ENCODE measurements at places on chromosomes 3 and 15. TPM values are rescaled to one million over a fixed set of nuclear protein-coding genes. Genes with fewer than 3 reads are reported as not detected.

- peaks cover 52% of the 10 kb centered on the region for H3K4me1 ChIP-seq
- no peaks in the 10 kb centered on the region for H3K27me3 ChIP-seq
- no peak for DNase-seq
- H3K36me3 ChIP-seq: no peaks in the 10 kb centered on the region
- H3K4me3 ChIP-seq: no peak overlapping the region
Observed at GRCh38 chr15:90062973-90063769, 39.1 kb downstream of the IDH2 start.

DNA sequence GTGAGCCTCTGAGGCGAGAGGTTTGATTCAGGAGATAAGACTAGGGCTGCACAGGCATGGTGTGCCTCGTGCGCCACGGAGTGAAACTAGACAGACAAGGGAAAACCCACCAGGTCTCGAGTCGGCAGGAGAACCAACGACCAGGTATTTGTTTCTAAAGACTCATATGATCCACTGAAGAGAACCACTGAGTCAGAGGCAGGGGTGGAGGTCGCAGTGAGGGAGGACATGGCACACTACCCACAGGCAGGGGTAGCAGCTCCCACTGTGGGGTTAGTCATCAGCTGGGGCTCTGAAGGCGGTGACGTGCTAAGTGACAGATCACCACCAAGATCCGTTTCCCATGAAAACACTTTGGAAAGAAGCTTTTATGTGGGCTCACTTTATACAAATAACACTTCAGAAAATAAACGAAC, 45.7 kb downstream of the CHSY1 start:
- no peak for DNase-seq
- peaks cover 3% of the 10 kb centered on the region for H3K4me1 ChIP-seq
- no peaks in the 10 kb centered on the region for H3K27me3 ChIP-seq
- H3K36me3 ChIP-seq: no peaks in the 10 kb centered on the region
- H3K27ac ChIP-seq: no peak overlapping the region

- H3K4me1 ChIP-seq: no peaks in the 10 kb centered on the region
- H3K27ac ChIP-seq: no peak overlapping the region
- no peak overlapping the region for H3K4me3 ChIP-seq
- no peaks in the 10 kb centered on the region for H3K36me3 ChIP-seq
Observed at GRCh38 chr15:88890495-88890894, 4.8 kb downstream of the HAPLN3 start.

DNA sequence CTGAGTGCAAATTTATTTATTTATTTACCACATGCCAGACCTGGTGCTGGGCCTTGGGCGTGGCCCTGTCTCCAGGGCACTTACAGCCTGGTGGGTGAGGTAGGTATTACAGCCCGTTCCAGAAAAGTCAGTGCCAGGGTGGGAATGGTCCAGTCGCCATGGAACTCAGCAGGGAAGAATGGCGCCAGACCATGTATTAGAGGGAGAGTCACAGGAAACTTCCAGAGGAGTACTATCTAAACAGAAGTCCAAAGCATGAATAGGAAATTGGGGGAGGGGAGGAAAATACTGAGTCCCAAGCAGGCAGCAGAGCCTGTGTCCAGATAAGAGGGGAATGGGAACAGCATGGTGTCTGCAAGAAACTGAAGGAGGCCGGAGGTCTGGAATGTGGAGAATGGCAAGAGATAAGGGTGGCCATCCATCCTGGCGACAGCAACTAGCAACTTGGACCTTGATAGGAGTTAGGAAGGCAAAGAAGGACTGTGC, 27.0 kb downstream of the SH3BP5 start:
- H3K27me3 ChIP-seq: no peaks in the 10 kb centered on the region
- H3K4me1 ChIP-seq: peaks cover 60% of the 10 kb centered on the region
- no peak overlapping the region for H3K4me3 ChIP-seq
- DNase-seq: peak; percentile 94

DNA sequence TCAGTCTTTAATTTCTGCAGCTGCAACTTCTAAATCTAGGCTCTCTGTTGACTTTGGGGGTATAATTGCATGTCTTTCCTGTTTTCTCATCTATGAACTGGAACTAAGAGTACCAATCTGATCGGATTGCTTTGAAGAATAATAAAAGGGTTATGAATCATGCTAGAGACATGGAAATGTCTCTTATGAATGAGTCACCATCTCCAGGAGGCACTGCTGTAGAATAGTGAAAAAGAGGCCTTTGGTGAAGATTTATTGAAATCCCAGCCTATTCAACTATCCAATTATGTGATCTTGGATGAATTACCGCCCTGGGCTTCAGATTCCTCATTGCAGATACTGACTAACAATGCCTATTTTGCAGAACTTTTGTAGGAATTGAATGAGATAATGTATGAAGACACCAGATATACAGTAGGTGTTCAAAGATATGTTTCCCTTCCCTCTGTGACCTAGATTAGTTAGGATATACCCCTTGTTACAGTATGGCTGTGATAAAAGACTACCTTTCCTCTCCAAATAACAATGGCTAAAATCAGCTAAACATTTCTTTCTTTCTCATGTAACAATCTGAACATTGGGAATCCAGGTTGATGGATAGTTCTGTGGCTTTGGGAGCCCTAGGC, 11.5 kb upstream of the CMTM8 start:
- DNase-seq: no peak
- no peak overlapping the region for H3K4me3 ChIP-seq
- no peaks in the 10 kb centered on the region for H3K4me1 ChIP-seq
- no peak overlapping the region for H3K27ac ChIP-seq

GRCh38 chr15:52746162-52746757, 43.9 kb downstream of the ONECUT1 start:
- no peaks in the 10 kb centered on the region for H3K36me3 ChIP-seq
- no peaks in the 10 kb centered on the region for H3K4me1 ChIP-seq
- no peak overlapping the region for H3K4me3 ChIP-seq
- DNase-seq: no peak

- no peaks in the 10 kb centered on the region for H3K27me3 ChIP-seq
- H3K4me1 ChIP-seq: peaks cover 5% of the 10 kb centered on the region
- H3K27ac ChIP-seq: no peak overlapping the region
- H3K36me3 ChIP-seq: no peaks in the 10 kb centered on the region
- no peak overlapping the region for H3K4me3 ChIP-seq
Observed at GRCh38 chr15:67010898-67011616, 54.3 kb upstream of the SMAD3 start.

- H3K27me3 ChIP-seq: no peaks in the 10 kb centered on the region
- peaks cover 12% of the 10 kb centered on the region for H3K4me1 ChIP-seq
- H3K4me3 ChIP-seq: no peak overlapping the region
Observed at GRCh38 chr3:101784855-101785613, 6.0 kb downstream of the NXPE3 start.

DNA sequence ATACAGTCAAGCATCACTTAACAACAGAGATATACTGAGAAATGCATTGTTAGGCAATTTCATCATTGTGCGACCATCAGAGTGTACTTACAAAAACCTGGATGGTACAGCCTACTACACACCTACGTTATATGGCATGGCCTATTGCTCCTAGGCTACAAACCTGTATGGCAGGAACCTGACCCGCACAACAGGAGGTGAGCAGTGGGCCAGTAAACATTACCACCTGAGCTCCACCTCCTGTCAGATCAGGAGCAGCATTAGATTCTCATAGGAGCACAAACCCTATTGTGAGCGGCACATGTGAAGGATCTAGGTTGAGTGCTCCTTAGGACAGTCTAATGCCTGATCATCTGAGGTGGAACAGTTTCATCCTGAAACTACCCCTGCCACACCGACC, 89.7 kb downstream of the SCAPER start:
- no peak for DNase-seq
- no peaks in the 10 kb centered on the region for H3K4me1 ChIP-seq
- H3K27me3 ChIP-seq: no peaks in the 10 kb centered on the region
- H3K27ac ChIP-seq: no peak overlapping the region
- no peaks in the 10 kb centered on the region for H3K36me3 ChIP-seq
- no peak overlapping the region for H3K4me3 ChIP-seq

DNA sequence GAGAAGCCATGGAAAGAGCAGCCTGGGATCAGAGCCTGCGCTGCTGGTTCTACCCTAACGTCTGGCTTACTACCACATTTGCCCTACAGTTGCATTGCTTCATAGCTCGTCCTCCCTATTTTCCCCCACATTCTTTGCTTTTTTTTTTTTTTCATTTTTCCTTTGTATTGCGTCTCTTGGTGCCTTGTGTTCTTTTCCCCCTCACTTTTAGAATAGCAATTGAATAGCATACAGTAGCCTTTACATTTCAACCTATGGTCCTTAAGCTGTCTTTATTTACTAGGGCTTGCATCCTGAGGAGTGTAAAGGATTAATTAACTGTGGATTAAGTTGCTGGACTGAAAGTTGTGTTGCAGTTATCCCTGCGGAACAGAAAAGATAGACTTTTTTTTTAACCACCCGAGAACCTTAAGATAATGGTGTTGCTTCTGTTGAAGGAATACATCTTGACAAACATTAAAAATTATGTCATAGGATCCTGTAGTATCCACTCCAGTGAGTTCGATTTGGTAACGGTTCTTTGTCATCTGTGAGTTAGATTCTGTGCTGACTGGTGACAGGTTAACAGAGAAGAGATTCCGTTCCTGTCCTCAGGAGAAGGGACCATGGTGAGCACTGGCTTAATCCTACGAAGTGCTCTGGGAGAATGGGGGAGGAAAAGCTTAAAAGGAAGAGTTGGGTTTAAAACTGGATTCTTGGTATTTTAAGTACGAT, 417.4 kb upstream of the NAALADL2 start:
- peak overlapping the region; percentile 76 for H3K27ac ChIP-seq
- H3K36me3 ChIP-seq: no peaks in the 10 kb centered on the region
- H3K27me3 ChIP-seq: no peaks in the 10 kb centered on the region
- peak overlapping the region; percentile 63 for H3K4me3 ChIP-seq

DNA sequence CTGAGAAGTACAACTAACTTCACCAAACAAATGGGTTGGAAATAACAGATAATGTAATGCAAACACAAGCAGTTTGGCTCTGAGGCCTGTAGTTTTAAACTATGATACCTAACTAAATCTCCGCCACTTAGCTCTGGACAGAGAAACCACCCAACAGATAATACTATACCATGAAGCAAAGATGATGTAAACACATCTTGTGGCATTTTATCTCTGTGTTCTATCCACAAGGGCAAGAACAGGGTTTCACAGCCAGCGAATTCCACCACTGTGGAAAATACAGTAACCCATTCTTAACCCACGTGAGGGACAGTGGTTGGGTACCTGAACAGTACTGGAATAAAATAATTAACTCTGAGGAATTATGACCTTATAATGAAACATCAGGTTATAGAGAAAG, 93.6 kb downstream of the P3H2 start:
- H3K36me3 ChIP-seq: no peaks in the 10 kb centered on the region
- DNase-seq: no peak
- H3K4me3 ChIP-seq: no peak overlapping the region
- H3K27ac ChIP-seq: no peak overlapping the region
- no peaks in the 10 kb centered on the region for H3K27me3 ChIP-seq

GRCh38 chr3:70606018-70606417, 293.6 kb upstream of the MDFIC2 start:
- no peak overlapping the region for H3K4me3 ChIP-seq
- H3K4me1 ChIP-seq: no peaks in the 10 kb centered on the region

- no peaks in the 10 kb centered on the region for H3K27me3 ChIP-seq
- no peak overlapping the region for H3K27ac ChIP-seq
- H3K4me1 ChIP-seq: no peaks in the 10 kb centered on the region
- DNase-seq: no peak
- H3K4me3 ChIP-seq: no peak overlapping the region
Observed at GRCh38 chr3:148625095-148625736, 72.5 kb upstream of the AGTR1 start.

DNA sequence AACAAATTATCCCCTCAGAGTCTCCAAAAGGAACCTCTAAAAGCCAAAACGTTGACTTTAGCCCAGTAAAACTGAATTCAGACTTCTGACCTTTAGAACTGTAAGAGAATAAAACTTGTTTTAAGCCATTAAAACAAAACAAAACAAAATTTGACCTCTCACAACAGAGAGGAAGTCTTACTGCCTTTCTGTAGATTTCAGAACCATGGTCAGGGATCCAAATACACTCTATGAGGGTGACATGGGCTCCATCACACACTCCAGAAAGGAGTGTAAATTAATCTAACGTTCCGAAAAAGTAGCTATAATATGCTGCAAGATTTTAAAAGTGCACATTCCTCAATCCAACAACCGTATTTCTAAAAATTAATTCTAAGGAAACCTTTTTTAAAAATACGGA, 19.2 kb upstream of the RPL14 start:
- no peak for DNase-seq
- no peaks in the 10 kb centered on the region for H3K4me1 ChIP-seq
- H3K4me3 ChIP-seq: no peak overlapping the region
- no peak overlapping the region for H3K27ac ChIP-seq
- no peaks in the 10 kb centered on the region for H3K27me3 ChIP-seq

DNA sequence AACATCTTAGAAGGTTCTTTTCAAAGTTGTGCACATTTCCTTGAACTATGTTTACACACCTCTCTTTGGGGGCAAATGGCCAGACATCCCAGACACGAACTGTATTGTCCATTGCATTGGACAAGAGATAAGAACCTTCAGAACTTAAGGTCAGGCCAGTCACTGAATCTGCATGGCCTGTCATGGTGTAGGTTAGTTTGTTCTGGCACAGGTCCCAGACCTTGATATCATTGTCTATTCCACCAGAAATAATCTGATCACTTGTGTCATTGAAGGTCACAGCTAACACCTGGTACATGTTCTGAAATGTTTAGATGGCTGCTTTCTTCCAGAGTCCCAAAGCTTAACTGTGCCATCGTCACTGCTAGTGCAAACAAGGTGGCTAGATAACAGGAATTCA, 55.7 kb downstream of the KCNAB1 start:
- no peak for DNase-seq
- no peak overlapping the region for H3K4me3 ChIP-seq
- no peak overlapping the region for H3K27ac ChIP-seq
- H3K36me3 ChIP-seq: no peaks in the 10 kb centered on the region
- H3K27me3 ChIP-seq: peaks cover 22% of the 10 kb centered on the region

DNA sequence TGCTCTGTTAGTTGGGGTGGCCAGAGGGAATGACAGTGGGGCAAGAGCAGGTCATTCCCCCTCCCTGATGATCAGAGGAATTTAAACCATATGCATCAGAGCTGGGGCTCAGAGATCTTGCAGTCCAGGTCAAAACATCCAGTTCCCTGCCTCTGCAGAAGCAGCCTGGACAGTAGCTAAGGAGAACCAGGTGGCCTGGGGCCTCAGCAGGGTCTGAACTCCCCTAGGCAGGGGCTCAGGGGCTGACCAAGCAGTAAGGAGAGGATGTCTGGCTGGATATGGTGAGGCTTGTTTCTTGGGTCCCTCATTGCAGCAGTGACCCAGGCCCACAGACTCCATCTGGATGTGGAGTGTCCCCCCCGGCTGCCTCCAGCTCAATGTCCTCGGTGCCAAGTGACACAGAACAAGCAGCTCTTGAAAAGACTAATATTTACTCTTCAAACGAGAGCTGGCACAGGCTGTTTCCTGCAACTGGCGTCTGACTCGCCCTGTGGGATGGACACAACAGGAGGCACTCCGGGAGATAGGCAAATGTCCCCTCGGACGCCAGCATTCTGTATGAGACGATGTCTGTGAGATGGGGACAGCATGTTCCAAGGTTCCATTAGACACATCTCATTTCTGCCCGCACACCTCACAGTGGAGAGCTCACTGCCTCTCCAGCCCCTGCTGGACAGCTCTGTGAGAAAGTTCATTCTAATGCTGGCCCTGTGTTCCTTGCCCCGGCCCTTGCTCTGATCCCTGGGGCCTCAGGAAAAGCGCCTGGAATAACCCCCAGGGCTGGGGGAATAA, 37.1 kb downstream of the SEC22C start:
- H3K27me3 ChIP-seq: peaks cover 12% of the 10 kb centered on the region
- no peak overlapping the region for H3K4me3 ChIP-seq
- H3K27ac ChIP-seq: no peak overlapping the region
- no peaks in the 10 kb centered on the region for H3K4me1 ChIP-seq
- DNase-seq: no peak

The ANO10 gene
- 41.7 TPM for total RNA-seq

The USF3 gene
- total RNA-seq: 4.4 TPM

The NME9 gene
- not detected for total RNA-seq

The CCR1 gene
- total RNA-seq: not detected

The KIF7 gene
- 1.8 TPM for total RNA-seq

The GTF2A2 gene
- total RNA-seq: 220 TPM

The CPNE4 gene
- not detected for total RNA-seq

Data from K562 (cell line).